ENCODE measurements at places on chromosomes 4 and X. TPM values are rescaled to one million over a fixed set of nuclear protein-coding genes. Genes with fewer than 3 reads are reported as not detected.

GRCh38 chr4:187608001-187608421 lies 387.6 kb upstream of the ZFP42 start:
- no peak overlapping the region for H3K4me3 ChIP-seq
- H3K4me1 ChIP-seq, result no peaks in the 10 kb centered on the region
- DNase-seq, result no peak
- H3K27me3 ChIP-seq, result no peaks in the 10 kb centered on the region
- no peaks in the 10 kb centered on the region for H3K36me3 ChIP-seq

- no peak overlapping the region for H3K4me3 ChIP-seq
- H3K27me3 ChIP-seq, result no peaks in the 10 kb centered on the region
- no peaks in the 10 kb centered on the region for H3K4me1 ChIP-seq
- H3K36me3 ChIP-seq, result no peaks in the 10 kb centered on the region
- no peak for DNase-seq
Measured at GRCh38 chr4:67332627-67333026, 212.7 kb downstream of the CENPC start.

DNA sequence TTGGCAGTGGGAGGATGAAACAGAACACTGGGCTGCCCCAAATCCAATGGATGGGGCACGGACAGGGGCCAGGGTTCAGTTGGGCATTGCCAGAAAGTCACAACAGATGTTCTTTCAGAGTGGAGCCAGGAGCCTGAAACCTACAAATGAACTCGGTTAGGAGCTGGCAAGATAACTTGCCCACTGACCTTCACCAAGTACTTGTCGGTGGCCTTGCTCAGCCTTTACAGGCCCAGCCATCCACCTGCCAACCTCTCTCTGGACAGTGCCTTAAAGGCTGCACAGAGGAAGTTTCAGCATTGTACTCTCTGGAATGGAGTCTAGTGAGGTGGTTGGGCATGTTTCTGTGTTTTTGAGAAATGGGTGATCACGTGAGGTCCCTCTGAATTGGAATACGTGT lies 87.1 kb upstream of the USP9X start:
- no peaks in the 10 kb centered on the region for H3K27me3 ChIP-seq
- H3K27ac ChIP-seq, result no peak overlapping the region
- H3K4me3 ChIP-seq, result no peak overlapping the region
- H3K36me3 ChIP-seq, result no peaks in the 10 kb centered on the region
- H3K4me1 ChIP-seq, result no peaks in the 10 kb centered on the region

- H3K27ac ChIP-seq, result no peak overlapping the region
- H3K4me1 ChIP-seq, result no peaks in the 10 kb centered on the region
- no peaks in the 10 kb centered on the region for H3K27me3 ChIP-seq
- H3K4me3 ChIP-seq, result no peak overlapping the region
- no peak for DNase-seq
Measured at GRCh38 chrX:104662694-104663093, 96.7 kb downstream of the IL1RAPL2 start.

GRCh38 chr4:151667048-151667447 lies 93.8 kb downstream of the GATB start:
- no peak overlapping the region for H3K27ac ChIP-seq
- H3K4me3 ChIP-seq, result no peak overlapping the region
- H3K4me1 ChIP-seq, result no peaks in the 10 kb centered on the region
- no peaks in the 10 kb centered on the region for H3K27me3 ChIP-seq
- no peak for DNase-seq
- no peaks in the 10 kb centered on the region for H3K36me3 ChIP-seq

DNA sequence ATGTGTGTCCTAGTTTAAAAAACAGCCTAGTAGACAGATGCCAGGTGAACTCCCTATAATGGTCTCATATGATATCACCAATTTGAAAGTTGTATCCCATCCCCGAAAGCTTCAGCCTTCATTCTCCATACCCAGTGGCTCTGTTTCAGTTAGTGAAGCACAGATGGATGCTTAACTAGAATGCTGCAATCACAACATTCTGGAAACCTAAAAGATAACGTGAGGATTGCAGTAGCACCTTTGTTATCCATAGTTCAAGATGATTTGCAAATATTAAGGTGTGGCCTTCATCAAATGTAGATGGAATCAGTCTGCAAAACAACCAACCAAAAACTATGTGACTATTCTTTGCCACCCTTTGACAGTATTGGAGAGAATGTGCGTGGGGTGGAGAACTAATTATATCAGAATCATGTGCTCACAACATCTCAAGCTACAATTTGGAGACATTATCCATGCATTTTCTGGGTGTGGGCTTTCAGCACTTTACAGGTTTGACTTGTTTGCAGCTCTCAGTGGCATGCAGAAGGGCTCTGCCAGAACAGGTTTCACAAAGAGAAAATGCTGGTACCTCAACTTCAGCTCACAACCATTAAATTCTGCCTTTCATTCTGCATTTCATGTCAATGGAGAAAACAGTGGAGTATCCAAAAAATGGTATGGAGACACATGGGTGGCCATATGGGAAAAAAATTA lies 18.3 kb upstream of the PPID start:
- no peak overlapping the region for H3K27ac ChIP-seq
- no peaks in the 10 kb centered on the region for H3K36me3 ChIP-seq
- no peak overlapping the region for H3K4me3 ChIP-seq
- DNase-seq, result no peak
- H3K4me1 ChIP-seq, result no peaks in the 10 kb centered on the region

The SSX3 gene
- total RNA-seq, result not detected

The ETDA gene
- total RNA-seq, result not detected

The ARHGAP6 gene
- total RNA-seq, result not detected

The CFAP47 gene
- not detected for total RNA-seq

The PRKG2 gene
- total RNA-seq, result 1.7 TPM

Data from naive thymus-derived CD4-positive, alpha-beta T cell (primary cell).